ENCODE measurements at places on chromosomes 11 and 22.

GRCh38 chr22:22032099-22032905 lies 49.7 kb upstream of the TOP3B start:
- no peak for DNase-seq

DNA sequence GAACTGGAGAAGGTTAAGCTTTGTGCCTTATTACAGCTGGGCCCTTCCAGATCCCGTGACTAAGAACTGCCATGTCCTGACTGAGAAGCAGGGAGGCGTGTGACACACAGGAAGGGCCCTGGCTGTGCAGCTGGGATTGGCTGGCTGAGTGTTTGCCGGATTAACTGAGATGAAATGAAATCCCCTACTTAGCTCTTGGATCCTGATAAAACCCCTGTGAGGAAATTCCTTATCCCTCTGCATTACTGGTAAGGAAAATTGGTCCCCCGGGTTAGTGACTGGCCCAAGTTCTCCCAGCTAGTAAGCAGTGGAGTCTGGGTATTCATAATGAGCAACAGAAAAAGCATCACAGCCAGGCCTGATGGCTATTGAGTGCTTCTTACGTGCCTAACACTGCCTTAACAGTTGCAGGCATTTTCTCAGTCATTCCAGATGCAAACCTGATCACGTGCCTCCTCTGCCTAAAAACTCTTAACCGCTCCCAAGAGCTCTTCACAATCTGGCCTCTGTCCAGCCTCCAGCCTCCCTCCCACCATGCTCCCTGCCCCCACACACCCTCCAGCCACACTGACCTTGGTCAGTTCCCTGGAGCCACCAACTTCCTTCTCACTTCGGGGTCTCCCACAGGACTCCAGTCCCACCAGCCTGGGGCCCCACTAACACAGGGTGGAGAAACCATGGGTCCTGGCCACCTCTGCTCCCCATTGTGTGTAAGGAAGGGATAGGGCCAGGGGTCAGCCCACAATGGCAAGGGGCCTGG lies 37.8 kb downstream of the ARRB1 start:
- peak; percentile 68 for DNase-seq

DNA sequence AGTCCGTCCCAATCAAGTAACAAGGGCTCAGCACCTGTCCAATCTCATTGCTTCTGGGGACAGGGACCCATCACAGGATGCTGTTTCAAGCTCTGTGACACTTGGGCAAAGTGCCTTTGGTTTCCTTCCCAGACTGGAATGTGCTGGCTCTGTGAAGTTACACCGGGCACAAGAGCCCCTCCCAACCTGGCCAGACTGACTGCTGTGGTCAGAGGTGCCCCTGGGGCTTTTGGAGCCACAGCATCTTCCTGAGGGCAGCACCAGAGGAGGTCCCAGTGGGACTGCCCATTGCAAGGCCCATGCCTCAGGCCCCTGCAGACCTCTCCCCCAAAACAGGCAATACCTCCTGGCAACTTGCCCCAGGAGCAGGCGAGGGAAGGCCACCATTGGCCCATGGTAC lies 155.2 kb upstream of the GRK3 start:
- no peak for DNase-seq

DNA sequence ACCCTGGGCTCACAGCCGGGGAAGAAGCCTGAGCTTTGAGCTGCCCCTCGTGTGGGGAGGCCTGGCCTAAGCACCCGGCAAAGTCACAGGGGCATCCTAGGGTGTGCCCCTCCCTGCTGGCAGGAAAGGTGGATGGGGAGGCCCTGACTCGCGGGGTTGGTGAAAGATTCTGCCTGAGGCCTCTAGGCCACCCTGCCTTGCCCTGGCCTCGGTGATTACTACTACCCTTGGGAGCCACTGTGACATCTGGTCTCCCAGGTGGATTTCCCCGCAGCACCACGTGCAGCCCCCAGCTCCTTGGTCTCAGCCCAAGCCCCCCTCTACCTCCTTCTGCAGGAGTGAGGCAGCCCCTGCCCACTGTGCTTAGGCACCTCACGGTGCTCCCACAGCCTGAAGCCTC lies 23.9 kb downstream of the GNAZ start:
- DNase-seq = no peak

GRCh38 chr11:41836431-41836830 lies 377.0 kb upstream of the LRRC4C start:
- DNase-seq = peak; percentile 75
